ENCODE measurements at places on chromosomes 4 and X.

- DNase-seq = no peak
Measured at GRCh38 chrX:130267956-130268448, 697 bp downstream of the ZNF280C start.

- no peak for DNase-seq
Measured at GRCh38 chrX:46645614-46646013, 72.0 kb downstream of the CHST7 start.

GRCh38 chr4:134201216-134202161 is at the start of gene PABPC4L:
Gene PABPC4L, minus strand, starts transcription at chr4:134201789. Its CDS starts 770 bp downstream, at chr4:134201019.
- DNase-seq = peak; percentile 92

GRCh38 chr4:52574036-52574435 is 85.1 kb downstream of the USP46 start:
- peak; percentile 82 for DNase-seq

GRCh38 chr4:14361084-14361483 is 641.2 kb upstream of the CPEB2 start:
- no peak for DNase-seq

- no peak for DNase-seq
Measured at GRCh38 chr4:155877971-155878370, 11.9 kb upstream of the ASIC5 start.

- DNase-seq = no peak
Measured at GRCh38 chr4:99447079-99447478, 11.9 kb upstream of the ADH7 start.

- DNase-seq = no peak
Measured at GRCh38 chr4:44086753-44087152, 361.9 kb downstream of the KCTD8 start.

DNA sequence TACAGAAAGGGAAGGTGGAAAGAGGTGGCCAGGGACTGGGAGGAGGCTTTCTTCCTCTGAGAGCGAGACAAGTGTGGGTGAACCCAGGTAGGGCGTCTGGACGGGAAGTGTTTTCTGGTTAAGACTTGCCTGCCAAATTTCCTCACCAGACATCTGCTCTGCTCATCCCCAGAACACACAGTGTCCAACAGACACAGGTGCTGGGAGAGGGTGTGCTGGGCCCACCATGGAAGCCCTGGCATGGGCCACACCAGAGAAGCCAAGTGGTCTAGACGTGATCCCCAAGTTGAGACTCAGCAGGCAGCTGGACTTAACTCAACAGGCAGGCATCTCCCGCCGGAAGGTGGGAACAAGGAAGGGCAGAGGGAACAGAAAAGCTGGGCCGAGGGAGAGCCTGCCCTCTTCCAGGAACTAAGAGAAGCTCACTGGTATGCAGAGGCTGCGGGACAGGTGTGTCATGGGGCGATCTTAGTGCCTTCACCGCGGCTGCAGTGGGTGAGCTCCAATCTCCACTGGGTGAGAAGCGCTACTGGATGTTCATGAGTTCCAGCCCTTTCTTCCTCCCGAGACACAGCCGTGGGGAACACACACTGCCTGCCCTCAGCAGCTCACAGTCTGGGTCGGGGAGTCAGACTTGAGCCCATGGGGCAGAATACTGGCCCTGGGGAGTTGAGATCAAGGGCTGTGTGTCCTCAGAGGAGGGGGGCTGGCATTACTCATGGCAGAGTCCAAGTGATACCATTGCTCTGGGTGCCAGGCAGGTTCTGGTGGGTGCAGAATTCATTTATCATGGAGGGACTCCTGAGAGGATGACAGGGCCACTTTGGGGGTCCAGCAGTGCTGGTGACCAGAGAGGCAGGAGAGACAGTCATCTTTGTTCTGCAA is 110.2 kb downstream of the CPZ start:
- DNase-seq = no peak

- DNase-seq = no peak
Measured at GRCh38 chr4:68342134-68342533, 7.8 kb downstream of the YTHDC1 start.

- no peak for DNase-seq
Measured at GRCh38 chrX:42708222-42708621, 69.7 kb downstream of the PPP1R2C start.

GRCh38 chr4:123386609-123387008 is 10.0 kb upstream of the SPRY1 start:
- no peak for DNase-seq

- DNase-seq = no peak
Measured at GRCh38 chr4:6963139-6963611, 53.5 kb downstream of the TBC1D14 start.

GRCh38 chrX:12972878-12973560 is 1.9 kb upstream of the TMSB4X start:
- DNase-seq = no peak

DNA sequence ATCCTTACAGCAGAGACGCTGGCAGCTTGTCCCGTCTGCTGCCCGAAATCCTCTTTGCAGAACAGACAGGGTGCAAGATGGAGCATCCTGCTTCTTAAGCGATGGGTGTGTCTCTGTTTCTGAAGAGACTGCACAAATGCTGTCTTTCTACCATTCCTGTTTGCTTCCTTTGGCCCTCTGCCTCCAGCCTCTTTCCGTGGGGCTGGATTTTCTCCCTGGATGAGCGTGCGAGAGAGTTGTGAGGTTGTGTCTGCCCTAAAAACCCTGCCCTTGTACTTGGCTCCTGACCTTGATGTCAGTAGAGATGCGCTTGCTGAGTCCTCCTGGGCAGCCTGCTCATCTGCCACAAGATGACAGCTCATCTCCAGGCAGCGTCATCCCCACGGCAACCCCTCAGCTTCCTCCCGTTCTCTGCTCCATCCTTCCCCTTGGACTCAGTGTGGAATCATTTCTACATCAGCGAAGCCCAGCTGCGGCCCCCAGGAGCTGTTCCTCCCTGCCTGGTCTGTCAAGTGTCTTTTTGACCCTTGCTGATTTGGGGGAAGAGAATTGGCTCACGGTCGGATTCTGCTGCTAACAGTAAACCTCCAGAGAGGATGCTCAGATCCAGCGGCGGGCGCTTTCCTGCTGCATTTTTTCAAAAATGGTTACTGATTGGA is 246.2 kb downstream of the ASMT start:
- no peak for DNase-seq

DNA sequence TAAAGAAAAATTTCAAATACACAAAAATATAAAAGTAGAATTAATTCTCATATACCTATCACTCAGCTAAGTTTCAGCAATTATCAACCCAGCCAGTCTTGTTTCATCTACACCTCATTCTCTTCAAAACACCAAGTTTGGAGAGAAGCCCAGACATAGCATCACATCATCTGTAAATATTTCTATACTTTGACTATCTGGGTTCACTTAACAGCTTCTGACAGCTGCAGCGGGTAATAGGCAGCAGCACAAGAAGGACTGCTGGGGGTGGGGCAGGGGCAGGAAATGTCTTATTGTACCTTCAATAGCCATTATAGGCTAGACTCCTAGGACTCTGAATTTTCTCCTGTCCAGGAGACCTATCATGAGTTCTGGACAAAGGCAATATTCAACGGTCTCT is 54.1 kb downstream of the PHF8 start:
- no peak for DNase-seq

DNA sequence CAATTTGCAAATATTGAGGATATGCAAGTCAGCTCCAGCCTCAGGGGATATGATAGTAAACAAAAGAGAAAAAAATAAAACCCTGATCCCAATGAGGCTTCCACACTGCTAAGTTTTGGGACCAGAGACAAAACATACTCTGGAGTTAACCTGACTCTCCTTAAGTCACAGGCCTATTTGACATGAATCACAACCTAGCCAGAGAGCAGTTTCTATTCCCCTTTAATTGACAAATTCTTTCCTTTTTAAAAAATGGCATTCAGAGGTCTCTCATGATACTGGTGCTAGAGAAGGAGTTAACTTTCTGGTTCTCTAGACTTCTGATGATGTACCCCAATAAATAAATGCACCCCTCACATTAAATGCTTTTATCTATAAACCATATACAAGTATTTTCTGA is 8.8 kb downstream of the ACSL1 start:
- DNase-seq = no peak

DNA sequence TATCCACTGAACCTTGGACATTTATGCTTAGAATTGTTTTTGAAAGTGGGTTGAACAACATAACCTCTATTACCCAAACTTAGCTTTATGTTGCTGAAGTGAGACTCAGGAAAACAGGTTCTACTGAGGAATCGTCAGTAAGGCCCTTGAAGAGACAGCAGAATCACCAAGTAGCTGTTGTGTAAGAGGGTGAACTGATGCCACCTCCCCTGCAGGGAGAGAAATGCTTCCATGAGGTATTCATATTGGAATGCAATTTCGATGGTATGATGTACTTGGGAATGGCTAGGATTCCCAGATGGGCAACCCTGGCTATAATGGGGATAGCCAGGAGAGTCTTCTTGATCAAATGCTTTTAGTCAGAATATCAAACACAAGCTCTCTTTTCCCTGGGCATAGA is 4.1 kb upstream of the SCRG1 start:
- no peak for DNase-seq

DNA sequence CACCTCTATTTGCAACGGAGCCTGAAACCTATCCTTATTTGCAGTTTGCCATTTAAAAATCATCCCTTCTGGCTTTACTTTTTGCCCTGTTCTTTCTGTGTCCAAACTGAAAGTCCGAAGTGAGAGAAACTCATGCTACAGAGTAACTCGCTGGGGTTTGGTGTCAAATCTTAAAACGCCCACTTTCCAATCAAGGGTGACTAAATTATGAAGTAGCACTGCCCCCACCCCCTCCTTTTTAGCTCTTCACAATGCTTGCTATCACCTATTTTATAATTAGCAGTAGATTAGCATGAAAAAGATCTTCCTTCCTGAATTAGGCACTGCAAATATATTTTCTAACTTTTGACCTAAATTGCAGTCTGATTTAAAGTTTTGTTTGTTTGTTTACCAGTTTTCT is 52.5 kb downstream of the VGLL1 start:
- DNase-seq = no peak

DNA sequence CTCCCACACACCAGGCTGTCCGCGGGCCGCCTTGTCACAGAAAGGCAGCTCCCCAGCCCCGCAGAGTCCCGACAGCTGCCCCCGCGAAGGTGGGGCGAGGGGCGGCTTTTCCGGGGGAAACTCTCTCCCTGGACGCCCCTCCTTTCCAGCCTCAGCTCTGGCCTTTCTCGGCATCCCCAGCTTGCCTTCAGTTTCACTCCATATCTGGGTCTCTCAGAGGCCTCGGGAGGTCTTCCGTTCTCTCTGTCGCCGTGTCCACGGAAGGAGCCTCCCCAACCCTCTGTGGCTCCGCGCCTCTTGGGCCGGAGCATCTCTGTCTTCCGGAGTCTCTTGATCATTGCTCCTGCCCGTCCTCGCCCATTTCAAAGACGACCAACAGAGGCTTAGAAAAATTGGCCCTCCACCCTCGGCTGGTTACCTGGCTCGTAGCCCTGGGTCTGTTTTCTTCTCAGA is 6.1 kb upstream of the MSX1 start:
- DNase-seq = no peak

- no peak for DNase-seq
Measured at GRCh38 chr4:2756691-2757350, 685 bp upstream of the TNIP2 start.

- peak; percentile 81 for DNase-seq
Measured at GRCh38 chrX:73855546-73855945, 292.5 kb downstream of the CHIC1 start.

DNA sequence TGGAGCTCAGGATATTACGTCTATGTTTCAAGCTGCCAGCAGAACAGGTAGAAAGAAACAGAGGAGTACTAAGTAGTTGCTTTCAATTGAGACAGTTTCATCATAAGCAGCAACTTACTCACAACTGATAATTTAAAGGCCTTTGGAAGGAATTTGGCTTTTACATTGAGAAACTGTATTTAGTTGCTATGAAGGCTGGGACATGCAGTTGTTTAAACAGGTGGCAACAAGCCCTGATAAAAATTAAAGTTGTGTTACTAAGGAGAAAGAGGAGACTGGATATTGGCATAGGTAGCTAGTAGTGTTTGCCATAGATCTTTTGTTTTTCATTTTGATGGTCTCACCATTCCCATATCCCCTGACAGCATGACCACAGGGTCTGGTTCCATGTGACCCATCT is 18.4 kb downstream of the MID1IP1 start:
- DNase-seq = no peak

DNA sequence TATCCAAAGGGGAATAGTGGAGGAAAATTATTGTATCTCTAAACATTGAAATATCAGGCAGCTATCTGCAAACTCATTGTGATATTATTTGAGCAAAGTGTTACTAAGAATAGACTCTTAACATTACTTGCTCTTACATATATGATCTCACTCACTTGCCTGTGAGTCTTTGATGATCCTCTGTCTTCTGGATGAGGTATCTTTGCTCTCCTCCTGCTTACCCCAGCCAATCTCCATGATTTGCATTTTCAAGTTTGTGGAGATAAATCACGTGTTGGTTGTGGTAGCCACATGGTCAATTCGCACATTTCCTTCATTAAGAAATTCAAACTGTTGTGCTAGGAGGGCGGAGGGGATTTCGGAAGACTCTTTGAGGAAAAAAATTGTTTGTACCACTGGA is 169.9 kb upstream of the S100G start:
- no peak for DNase-seq

- no peak for DNase-seq
Measured at GRCh38 chr4:125123570-125124109, 191.1 kb upstream of the FAT4 start.

DNA sequence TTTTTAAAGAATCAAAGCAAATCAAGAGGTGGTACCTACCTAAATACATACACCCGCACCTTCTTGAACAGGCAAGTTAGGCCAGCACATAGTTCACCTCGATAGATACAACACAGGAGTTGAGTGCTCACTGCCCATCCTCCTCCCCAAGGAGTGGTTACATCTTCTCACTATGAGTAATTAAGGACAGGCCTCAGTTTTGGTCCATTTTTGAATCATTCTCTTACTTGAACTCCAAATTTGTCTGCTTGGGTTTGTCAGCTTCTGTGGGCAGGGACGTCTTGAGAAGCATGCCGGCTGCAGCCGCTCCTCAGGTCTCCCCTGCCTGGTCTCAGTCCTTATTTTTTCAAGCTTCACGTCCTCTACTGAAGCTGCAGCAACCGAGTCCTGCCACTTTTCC is 190.6 kb upstream of the RBPJ start:
- no peak for DNase-seq

DNA sequence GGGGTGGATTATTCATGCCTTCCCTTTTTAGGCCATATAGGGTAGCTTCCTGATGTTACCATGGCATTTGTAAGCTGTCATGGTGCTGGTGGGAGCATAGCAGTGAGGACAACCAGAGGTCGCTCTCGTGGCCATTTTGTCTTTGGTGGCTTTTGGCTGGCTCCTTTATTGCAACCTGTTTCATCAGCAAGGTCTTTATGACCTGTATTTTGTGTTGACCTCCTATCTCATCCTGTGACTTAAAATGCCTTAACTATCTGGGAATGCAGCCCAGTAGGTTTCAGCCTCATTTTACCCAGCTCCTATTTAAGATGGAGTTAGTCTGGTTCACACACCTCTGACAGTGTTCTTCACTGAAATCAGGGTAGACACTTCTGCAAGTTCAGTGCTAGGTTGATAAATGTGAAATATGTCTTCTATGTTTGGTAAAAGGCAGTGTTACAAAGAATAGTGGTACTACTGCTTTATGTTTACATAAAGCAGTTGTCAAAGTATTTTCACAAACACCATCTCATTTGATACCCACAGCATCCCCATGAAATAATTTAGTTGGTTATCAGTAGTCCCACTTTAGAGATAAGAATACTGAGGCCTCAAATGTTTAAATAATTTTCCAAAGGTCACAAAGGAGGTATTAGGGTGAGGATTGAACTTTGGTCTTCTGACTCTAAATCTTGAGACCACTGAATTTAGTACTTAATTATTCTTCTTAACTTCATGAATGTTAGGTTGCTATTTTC is 77.1 kb upstream of the C4orf54 start:
- DNase-seq = no peak

GRCh38 chrX:109187473-109188168 is 294.3 kb downstream of the GUCY2F start:
- DNase-seq = no peak
